Stimulated activated CD8-positive, alpha-beta memory T cell treated with anti-CD3 and anti-CD28 coated beads, Interleukin-4, amount 100 ng/mL, for 1 hour (primary cell): ENCODE measurements at places on chromosomes 2 and 18.
A peak's percentile ranks its signal among the peaks of the same experiment; 100 is the strongest.

DNA sequence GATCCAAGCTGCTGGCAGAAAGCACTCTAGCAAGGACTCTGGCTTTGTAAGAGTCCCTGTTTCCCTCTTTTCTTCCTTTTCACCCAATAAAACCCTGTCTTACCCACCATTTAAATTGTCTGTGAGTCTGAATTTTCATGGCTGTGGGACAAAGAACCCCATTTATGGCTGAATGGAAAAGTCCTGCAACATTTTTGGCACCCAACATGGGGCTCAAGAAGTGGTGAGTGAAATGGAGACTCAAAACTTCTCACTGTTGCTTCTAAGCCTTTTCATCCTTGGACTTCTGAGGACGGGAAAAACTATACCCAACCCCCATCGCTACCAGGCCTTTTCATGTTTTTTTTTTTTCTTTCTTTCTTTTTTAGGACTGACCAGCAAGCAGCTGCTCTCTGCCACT is 329.5 kb upstream of the CWC22 start:
- no peak for DNase-seq

DNA sequence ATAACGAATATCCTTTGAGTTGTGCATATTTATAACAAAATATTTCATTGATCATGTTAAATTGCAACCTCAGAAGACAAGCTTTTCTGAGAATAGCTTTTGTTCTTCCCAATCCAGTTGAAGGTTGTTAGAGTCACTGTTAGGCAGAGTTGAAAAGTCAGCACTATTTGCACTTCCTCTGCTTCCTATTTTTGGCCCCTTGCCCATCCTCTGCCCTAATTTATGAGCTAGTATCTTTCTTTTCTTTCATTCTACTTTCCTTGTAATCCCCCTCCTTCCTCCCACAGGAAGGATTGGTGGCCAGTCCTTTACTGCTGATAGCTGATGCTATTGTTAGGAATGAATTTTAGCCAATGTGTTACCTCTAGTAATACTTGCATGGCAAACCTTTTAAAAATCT is 4.9 kb downstream of the RALB start:
- no peak for DNase-seq

- no peak for DNase-seq
These were observed 4.2 kb upstream of the SFXN5 start for GRCh38 chr2:73075477-73076373.

- DNase-seq, result no peak
These were observed 567.3 kb upstream of the ZNF804A start for GRCh38 chr2:184030989-184031388.

DNA sequence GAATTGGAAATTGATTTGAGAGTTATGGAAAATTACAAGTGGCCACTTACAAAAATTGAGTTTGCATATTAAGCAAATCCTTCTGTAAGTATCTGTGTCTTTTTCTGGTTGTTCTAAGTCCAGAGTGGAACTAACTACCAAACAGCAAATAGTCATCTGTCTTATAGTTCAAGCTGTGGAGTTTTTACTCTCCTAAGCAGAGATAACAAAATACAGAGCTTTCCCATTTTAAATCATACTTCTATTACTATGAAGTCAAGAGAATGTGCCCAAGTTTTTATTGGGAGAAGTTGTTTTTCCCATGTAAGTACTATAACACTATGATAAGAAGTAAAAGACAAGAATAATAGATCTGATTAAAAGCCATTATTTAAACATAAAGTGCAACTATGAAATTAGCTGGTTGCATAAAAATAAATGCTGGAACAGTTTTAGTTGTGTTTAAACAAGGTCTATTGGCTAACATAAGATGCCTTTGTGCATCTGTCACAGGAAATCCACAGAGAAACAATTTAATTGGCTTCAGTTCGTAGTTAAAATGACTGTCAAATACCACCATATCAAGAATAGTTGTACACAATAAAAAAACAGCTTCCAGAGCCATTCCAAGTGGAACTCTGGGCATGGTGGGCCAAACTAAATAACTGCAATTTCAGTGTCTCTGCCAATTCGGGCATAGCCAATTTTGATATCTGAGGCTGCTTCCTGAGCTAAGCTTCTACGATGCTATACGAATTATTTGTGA is 1467.4 kb upstream of the NXPH2 start:
- no peak for DNase-seq

DNA sequence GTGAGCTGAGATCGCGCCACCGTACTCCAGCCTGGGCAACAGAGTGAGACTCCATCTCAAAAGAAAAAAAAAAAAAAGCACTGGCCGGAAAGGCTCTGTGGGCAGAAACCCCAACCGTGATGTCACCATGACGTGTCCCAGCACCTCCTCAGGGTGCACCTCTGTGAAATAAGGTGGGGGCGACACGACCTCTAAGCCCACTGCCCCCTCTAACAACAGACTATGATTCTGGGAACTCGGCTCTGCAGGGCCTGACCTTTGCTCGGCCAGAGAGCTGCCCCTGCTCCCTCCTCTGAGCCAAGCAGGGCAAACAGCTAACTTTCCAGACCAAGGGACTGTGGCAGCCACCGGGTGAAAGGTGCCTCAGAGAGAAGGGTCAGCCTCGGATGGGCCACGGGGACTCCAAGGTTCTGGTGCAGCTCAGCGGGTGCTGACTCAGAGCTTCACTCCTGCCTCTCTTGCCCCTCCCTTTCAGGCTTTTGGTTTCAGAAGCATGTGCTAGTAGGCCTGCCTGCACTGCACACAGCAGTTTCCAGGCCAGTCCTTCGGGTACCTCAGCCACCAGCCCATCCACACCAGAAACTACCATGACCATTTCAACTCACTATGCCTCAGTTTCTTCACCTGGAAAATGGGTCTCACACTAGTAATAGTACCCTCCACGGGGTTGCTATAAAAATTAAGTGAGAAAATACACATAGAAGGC is 8.0 kb downstream of the TMBIM1 start:
- DNase-seq, result peak; percentile 33

DNA sequence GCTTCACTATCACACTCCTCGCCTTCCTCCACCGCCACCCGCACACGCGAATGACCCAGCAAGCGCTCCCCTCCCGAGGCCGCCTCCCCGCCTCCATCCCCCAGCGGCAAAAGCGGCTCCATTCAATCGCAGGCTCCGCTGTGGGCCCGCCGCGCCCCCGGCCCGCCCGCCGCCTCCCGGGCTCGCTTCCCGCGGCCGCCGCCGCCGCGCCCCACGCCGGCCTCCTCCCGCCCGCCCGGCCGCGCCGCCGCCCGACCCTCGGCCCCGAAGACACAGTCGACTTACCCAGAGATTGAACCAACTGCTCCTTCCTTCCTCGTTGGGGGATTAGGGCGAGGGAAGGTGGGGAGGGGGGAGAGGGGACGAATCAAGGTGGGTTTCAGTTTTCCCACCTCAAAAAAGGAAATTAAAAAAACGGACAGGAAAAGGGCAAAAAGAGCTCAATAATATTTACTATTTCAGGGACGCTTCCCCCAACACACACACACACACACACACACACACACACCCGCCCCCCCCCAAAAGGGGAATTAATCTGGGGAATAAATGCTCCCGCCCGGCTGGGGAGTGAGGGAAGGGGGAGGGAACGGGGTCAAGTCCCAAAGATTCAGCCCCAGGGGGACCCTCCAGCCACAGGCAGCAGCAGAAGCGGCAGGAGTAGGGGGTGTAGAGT is 743 bp downstream of the XPO1 start:
- DNase-seq, result peak; percentile 17

- DNase-seq, result no peak
These were observed 9.3 kb upstream of the VWC2L start for GRCh38 chr2:214401580-214401979.

- no peak for DNase-seq
These were observed 15.4 kb downstream of the CPLX4 start for GRCh38 chr18:59303006-59303405.

DNA sequence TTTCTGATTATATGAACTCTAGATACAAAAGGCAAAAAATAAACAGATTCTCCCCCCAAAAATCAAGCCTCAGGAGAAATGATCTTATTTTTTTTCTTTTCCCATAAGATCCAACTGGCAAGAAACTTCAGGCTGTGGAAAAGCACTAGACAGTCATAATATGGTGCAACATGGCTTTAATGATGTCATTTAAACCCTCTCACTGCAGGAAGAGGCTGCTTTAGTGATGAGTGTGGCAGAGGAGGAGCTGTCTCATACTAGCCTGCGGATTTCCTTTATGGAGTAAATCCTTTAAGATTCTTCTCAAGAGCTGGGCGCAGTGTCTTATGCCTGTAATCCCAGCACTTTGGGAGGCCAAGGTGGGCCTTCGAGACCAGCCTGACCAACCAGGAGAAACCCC is 83.3 kb upstream of the CD28 start:
- no peak for DNase-seq

DNA sequence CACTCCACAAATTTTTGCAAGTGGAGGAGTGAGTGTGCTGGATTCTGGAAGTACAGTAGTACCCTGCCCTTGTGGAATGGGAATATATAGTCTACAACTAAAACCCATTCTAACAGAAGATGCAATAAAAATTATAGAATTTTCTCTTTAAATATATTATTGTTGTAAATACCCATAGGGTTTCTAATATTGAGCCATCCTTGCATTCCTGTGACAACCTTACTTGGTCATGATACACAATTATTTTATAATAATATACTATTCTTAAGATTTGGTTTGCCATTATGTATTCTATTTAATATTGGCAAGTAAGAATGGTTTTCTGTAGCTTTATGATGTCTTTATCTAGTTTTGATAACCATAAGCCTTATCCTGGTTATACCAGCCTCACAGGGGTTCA is 52.2 kb downstream of the EML6 start:
- DNase-seq, result no peak

GRCh38 chr18:38427234-38427633 is 861.6 kb upstream of the CELF4 start:
- no peak for DNase-seq

GRCh38 chr2:150119819-150120218 is 367.6 kb downstream of the RND3 start:
- DNase-seq, result no peak

DNA sequence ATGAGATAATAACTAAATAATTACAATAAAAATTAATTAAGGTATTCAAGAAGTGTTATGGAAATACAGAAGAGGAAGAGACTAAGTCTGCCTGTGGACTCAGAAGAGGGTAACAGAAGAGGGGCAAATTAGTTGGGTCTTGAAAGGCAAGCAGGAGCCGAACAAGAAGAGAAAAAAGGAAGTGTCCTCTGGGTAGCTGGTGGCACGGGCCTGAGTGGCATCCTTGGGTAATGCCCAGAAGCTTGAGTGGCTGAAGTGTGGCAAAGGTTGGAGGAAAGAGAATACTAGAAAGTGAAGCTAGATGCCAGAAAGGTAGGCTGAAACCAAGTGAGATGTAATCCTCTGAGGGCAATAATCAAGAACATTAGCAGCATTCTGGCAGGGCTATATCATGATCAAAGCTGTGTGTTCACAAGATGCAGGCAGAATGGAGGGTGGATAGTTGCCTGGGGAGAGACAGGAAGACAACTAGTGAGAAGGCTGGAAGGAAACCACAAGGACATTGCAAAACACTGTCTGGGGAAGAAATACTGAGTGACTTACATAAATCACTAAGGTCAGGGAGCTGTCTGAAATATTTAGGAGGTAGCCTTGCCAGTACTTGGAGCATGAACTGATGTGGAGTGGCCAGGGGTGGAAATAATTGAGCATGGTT is 16.2 kb downstream of the DOCK10 start:
- no peak for DNase-seq

DNA sequence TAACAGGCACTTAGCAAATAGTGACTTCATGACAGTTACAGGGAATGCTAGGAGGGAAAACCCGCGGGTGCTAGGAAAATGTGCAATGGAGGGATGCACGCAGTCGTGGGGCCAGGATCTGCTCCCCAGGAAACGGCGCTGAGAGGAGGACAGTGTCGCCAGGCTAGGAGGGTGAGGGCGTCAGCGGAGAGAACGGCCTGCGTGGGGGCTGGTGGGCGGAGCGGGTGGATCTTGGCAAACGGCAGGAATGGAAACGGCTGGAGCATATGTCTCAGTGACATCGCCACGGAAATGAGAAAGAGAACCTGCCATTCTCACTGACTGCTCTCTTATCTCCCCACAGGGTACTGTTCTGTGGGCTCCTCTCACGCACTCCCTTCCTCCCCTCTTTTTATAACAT is 478.5 kb upstream of the ID2 start:
- no peak for DNase-seq

GRCh38 chr2:3094318-3094717 is 283.3 kb downstream of the EIPR1 start:
- no peak for DNase-seq

DNA sequence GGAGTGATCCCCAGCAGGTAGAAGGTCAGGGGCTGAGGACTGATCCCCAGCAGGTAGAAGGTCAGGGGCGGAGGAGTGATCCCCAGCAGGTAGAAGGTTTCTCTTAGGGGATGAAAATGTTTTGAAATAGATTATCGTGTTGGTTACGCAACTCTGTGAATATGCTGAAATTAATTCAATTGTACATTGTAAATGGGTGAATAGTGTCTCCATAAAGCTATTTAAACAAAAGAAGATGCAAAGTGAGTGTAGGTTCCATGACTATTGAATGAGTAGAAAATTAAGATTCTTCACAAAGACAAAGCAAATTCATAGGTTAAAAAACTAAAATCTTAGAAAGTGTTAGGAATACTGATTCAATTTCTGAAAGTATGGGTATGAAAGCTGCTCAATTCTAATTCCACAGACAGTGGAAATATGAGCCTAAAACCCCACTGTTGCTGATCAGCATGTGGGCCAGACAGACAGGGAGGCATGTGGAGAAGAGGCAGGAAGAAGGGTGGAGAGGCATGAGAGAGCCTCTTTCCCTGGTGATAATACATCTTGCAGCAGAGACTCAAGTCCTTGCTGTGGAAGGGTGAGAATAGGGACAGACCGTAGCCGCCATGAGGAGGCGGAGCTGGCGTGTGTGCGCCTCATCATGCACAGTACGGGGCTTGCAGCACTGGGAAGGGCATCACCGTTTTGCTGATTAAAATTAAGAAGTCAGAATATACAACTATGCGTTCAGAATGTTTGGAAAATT is 85.9 kb upstream of the NFATC1 start:
- DNase-seq, result no peak

DNA sequence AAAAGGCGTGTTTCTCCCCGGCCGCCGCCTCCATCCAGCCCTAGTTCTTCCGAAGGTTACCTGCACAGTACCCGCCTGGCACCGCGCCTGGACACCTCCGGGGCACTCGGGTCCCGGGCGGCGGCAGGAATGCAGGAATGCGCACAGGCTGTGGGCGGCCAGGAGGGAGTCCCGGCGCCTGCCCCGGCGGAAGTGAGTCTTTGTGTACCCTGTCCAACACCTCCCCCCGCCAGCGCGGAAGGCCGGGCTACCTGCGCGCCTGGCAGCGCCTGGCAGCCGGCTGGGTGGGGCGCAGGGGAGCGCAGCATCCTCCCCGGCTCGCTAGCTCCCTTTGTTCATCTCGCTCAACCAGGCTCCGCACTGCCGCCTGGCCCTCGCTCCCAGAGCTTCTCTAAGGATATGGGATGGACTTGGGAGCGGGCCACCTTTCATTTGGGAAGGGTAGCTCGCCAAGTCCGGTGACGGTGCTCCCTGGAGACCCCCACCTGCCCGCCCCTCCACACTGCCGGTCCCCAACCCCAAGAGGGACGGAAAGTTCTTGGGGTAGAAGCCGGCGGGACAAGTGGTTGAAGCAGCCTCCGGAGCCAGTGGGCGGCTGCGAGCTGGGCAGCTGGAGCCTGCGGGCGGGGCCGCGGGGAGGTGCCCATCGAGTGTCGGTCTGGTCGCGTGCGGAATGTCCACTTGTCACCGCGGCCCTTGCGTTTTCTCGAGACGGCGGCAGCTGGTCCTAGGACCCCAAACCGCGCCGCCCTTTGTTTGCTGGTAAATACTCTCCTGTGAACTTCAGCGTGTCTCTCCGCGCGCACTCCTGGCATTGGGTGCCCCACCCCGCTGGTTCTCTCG is 1.2 kb upstream of the ST6GAL2 start:
- no peak for DNase-seq
